ENCODE measurements at places on chromosomes 1 and 21.

DNA sequence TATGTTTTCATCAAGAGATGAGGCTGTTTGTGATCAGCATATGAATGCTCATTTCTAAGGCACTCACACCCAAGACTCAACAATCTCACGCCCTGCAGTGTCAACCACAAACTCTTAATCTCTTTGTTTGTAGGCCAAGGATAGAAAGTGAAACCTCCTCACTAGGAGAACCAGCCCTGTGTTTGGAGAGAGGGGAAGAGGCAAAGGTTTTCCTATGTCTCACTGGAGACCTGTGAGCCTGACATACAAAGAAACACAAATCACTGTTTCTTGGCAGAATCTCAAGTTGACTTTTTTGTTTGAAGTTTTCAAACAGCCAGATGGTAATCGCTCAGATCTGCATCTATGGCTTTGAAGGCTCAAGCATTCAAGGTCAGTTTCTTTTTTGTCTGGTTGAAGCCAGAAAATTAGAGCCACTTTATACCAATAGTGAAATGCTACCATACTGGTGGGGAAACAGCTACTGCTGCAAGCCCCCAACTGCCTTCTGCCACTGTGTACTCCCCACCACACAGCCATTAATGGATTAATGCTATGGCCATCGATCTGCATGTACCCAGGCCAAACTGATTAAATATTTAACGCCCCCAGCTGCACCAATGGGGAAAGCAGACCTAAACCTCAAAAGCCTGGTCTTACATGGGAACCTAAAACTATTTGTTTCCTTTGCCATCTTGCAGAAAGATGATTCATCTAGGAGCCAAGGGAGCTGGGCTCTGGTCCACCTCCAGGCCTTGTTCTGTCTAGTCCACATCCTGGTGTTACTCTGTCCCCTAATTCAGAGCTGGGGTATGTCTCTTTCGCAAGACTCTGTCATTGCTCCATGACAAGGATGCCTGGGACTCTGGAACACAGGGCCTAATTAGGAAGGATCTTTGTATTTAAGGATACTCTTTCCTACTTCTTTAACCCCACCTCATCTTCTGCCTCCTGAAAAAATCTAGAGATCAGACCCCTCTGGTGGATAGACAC lies 16.3 kb downstream of the PDZK1 start:
- H3K36me3 ChIP-seq, result no peaks in the 10 kb centered on the region
- no peak overlapping the region for H3K4me3 ChIP-seq
- peak; percentile 51 for DNase-seq
- peaks cover 15% of the 10 kb centered on the region for H3K4me1 ChIP-seq
- H3K27me3 ChIP-seq, result no peaks in the 10 kb centered on the region

DNA sequence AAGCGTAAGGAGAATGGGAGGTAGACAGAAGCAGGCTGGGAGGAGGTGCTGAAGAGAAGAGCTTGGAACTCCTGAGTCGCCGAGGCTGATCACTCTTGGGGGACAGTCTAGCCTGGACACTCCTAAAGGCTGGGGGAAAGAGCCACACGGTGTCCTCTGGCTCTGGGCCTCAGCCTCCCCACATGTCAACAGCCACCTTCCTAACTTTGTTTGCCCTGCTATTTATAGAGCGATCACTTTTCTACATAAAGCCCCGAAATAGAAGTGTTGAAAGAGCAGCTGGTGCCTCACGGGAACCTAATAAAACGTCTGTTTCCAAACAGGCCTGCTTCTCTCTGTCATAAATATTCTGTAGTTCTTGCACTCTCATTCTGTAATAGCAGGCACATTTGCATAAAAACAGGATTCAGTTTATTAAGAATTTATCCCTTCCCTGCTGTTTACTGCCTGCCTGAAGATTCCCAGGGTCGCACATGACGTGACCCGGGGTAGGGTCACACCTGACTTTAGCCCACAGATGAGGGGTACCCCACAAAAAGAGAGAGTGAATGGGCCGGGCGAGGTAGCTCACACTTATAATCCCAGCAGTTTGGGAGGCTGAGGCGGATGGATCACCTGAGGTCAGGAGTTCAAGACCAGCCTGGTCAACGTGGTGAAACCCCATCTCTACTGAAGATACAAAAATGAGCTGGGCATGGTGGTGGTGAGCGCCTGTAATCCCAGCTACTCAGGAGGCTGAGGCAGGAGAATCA lies 212.5 kb downstream of the TOMM20 start:
- H3K36me3 ChIP-seq, result no peaks in the 10 kb centered on the region
- no peak overlapping the region for H3K4me3 ChIP-seq
- H3K27me3 ChIP-seq, result no peaks in the 10 kb centered on the region
- H3K4me1 ChIP-seq, result no peaks in the 10 kb centered on the region

GRCh38 chr1:42420911-42421585 lies 34.8 kb downstream of the ZMYND12 start:
- H3K4me1 ChIP-seq, result no peaks in the 10 kb centered on the region
- no peaks in the 10 kb centered on the region for H3K27me3 ChIP-seq
- DNase-seq, result no peak
- no peak overlapping the region for H3K27ac ChIP-seq

DNA sequence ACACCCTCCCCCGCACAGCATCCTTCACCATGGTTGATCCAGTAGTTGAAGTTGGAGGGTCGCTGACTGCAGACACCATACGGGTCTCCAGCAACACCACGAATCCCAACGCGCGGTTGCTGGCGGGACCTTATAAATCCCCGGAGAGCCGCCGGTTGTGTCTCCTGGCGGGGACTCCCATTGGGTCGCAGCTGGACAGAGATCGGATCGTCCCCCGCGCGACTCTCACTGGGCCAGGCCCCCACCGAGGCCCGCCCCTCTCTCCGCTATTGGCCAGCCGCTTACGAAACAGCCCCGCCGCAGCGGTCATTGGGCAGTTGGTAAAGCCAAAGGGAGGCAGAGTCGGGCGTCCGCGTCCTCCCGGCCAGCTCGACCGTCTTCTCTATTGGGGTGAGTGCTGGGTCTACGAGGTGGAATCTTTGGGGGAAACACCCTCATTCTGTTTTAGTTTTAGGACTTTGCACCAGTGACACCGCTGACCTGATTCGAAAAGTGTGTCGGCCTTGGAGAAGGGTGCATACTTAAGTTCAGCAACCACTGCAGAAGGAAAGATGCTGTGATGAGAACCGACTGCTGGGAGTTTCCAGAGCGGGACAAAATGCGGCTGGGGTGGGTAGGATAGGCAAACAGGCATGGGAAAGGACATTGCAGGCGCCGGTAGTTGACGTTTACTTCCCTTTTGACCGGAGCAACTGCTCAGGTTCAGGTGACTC lies 27.4 kb downstream of the RABIF start:
- H3K27ac ChIP-seq, result no peak overlapping the region
- DNase-seq, result no peak
- peak overlapping the region; percentile 77 for H3K4me3 ChIP-seq
- H3K27me3 ChIP-seq, result peaks cover 7% of the 10 kb centered on the region
- no peaks in the 10 kb centered on the region for H3K36me3 ChIP-seq

DNA sequence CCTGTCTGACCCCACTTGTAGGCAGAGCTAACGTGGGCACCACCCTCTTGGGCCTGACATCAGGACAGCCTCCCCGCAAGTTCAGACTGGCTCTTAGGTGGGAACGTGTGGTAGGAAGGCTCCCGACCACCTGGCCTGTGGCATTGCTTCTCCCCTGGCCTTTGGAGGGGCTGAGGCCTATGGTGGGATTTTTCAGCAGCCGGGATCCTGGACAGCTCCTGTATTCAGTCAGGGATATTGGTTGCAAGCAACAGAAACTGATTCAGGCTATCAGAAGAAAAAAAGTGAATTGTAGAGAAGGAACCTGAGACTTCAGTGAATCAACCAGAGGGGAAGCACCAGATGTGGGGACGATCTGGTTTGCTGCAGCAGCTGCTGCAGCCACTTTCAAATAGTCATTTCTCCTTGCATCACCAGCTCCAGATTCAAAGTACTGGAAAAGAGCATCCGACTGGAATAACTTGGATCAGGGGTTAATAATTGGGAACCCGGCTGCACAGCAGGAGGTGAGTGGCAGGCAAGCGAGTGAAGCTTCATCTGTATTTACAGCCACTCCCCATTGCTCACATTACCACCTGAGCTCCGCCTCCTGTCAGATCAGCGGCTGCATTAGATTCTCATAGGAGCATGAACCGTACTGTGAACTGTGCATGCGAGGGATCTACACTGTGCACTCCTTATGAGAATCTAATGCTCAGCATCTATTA lies 5.9 kb downstream of the RNF186 start:
- H3K27ac ChIP-seq, result no peak overlapping the region
- H3K4me3 ChIP-seq, result no peak overlapping the region
- no peaks in the 10 kb centered on the region for H3K36me3 ChIP-seq

DNA sequence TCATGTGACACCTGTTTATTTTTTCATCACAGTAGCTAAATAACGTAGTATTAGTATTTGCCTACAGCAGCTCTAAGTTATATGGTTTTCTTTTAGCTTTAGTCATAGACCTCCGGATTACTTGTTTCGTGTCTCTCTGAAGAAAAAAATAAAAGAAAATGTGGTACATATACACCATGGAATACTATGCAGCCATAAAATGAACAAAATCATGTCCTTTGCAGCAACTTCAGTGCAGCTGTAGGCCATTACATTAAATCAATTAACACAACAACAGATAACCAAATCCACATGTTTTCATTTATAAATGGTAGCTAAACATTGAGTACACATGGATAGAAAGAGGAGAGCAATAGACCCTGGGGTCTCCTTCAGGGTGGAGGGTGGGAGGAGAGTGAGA lies 142.7 kb downstream of the MAGI3 start:
- no peaks in the 10 kb centered on the region for H3K27me3 ChIP-seq
- no peak overlapping the region for H3K4me3 ChIP-seq
- H3K36me3 ChIP-seq, result no peaks in the 10 kb centered on the region

DNA sequence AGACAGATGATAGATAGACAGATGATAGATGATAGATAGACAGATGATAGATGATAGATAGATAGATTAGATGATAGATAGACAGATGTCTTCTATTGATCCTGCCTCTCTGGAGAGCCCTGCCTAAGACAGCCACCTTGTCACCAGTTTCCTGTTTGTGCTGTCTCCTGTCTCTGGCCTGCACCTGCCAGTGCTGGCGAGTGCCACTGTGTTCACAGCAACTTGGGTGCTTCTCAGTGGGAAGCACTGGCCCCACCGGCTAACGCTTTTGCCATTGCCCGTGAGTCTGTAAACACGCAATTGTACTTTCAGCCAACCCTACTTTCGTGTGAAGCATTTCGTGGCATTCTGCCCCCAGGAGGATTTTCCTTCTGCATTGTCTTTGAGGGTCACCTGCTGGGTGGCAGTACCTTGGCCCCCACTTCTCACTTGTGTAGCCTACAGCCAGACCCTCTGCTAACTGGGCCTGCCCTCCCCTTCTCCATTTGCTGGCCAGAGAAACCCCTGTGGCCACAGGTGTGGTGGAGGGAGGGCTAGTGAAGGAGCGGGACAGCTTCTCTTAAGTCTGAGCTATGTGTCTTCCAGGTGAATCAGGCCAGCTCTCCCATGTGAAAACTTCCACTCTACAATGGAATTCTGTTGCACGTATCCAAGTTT lies 23.4 kb upstream of the PDE9A start:
- H3K27ac ChIP-seq, result no peak overlapping the region
- DNase-seq, result no peak
- H3K4me1 ChIP-seq, result no peaks in the 10 kb centered on the region

DNA sequence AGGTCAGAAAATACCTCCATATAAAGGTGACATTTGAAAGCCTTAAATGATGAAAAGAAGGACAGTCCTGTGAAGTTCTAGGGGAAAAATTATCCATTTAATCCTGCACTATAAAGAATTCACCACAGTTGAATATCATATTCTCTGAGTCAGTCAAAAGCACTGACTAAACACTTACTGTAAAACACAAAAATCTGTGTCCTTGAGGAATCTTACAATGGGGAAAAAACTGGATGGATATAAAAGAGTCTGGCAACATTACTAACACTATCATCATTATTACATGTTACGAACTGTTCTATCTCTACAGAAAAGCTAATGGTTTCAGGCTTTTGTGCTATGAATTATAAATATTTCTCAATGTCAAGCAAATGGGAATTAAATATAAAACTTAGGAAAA lies 42.4 kb upstream of the HP1BP3 start:
- no peak for DNase-seq
- H3K27me3 ChIP-seq, result no peaks in the 10 kb centered on the region
- no peaks in the 10 kb centered on the region for H3K4me1 ChIP-seq
- peaks cover 12% of the 10 kb centered on the region for H3K36me3 ChIP-seq
- H3K27ac ChIP-seq, result no peak overlapping the region

DNA sequence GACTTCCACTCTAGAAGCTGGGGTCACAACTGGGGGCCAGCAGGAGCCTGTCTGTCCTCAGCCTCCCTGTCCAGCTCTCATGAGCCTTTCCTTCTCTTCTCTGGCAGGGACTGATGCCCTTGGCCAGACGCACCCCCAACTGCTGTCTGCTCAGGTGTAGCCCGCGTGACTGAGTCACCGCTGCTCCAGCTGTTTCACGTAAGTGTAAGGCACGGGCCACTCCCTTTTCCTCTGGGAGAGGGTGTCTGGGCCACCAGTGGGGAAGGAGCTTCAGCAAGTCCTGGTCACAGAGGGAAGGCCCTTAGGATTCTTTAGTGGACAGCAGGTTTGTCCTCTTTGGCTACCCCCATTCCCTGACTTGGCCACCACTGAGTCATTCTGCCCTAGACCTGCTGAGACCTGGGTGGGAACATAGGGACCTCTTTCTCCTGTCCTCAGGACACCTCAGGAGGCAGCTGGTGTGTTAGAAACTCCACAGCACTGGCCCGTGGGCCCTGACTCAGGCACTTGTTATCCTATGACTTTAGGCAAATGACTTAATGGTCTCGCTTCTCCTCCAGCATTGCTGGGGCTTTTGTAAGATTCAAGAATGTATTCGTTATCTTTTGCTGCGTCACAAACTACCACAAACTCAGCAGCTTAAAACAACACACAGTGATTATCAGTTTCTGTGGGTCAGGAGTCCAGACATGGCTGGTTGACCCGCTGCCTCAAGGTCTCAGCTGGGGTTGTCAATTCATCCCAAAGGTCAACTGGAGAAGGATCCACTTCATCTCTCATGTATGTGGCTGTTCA lies 64.8 kb downstream of the FAM163A start:
- no peaks in the 10 kb centered on the region for H3K27me3 ChIP-seq
- no peaks in the 10 kb centered on the region for H3K4me1 ChIP-seq
- no peak for DNase-seq
- no peak overlapping the region for H3K27ac ChIP-seq
- no peak overlapping the region for H3K4me3 ChIP-seq

DNA sequence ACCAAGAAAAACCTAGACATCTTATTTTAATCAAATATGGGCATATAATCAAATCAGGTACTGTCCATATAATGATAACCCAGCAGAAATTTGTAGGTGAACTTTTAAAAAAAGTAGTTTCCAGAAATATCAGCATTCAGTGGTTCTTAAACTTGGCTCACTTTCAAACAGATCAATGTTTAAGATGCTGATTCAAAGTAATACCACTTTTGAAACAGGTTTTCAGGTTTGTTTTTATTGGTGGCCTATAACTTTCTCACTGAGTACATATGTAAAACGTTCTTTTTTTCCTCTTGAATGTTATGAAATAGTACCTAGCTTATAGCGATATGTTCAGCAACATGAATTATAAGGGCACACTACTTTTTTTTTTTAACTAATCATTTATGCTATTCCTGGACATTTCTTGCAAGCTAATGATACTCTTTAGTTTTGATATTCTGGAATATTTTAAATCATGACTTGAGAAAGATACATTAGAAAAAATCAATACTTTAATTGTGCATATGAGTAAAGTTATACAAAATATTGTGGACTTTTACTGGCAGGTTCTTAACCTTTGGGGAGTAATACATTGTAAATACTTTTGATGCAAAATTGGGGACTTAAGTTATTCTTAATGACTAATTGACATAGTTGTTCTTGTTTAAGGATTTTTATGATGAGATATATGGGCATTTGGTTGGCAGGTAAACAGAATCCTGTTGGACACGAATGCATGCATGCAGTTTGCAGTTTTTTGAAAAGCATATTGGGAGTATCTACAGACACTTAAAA lies 3.0 kb downstream of the NFIA start:
- H3K27me3 ChIP-seq, result peaks cover 14% of the 10 kb centered on the region
- H3K36me3 ChIP-seq, result no peaks in the 10 kb centered on the region
- H3K4me3 ChIP-seq, result no peak overlapping the region
- DNase-seq, result no peak
- H3K4me1 ChIP-seq, result no peaks in the 10 kb centered on the region
